ENCODE measurements at places on chromosomes 1 and 21.

DNA sequence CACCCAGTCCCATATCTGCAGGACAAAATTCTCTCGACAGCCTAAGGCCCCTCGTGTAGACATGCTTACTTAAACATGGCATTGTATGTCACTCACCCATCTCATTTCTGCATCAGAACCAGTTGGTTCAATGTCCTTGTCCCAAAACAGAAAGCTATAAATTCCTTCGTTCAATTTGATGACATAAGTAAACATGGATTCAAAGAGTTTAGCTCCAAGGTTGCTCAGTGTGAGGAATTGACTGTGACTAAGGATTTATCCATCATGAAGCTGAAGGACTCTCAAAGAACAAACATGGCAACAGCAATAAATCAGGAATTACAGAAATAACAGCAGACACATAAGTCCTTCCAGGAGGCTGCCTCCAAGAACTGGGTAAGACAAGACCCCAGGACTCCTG, 237.2 kb downstream of the TOMM20 start:
- DNase-seq = no peak

DNA sequence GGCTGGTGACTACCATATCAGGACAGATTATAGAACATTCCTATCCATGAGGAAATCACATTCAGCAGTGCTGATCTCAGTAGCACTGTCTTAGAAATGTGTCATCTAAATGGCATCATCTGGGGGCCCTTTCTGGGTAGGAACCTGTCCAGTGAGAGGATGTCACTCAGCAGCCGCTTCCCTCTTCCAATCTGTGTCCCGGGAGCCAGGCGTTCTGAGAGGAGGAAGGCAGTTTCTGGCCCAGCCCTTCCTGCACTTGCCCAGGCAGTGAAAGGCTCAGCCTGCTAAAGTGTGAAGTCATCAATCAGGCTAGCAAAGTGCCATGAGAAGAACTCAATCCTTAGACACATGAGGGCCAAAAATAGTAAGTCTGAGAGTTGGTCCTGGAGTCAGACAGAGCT, 25.6 kb downstream of the RAB4A start:
- no peak for DNase-seq

GRCh38 chr1:44293761-44294315, 61.2 kb downstream of the ERI3 start:
- no peak for DNase-seq

GRCh38 chr1:185561629-185562028, 172.6 kb upstream of the HMCN1 start:
- DNase-seq = no peak

GRCh38 chr1:198220428-198220827, 63.6 kb downstream of the NEK7 start:
- no peak for DNase-seq

- no peak for DNase-seq
Measured at GRCh38 chr21:29403922-29404538, 105.3 kb downstream of the BACH1 start.

Measured in activated naive CD4-positive, alpha-beta T cell treated with anti-CD3 and anti-CD28 coated beads, Interleukin-2, amount 50 U/mL, for 16 hours (primary cell).